Stimulated activated CD8-positive, alpha-beta memory T cell treated with anti-CD3 and anti-CD28 coated beads, Interleukin-2, amount 100 ng/mL, for 1 hour (primary cell): ENCODE measurements at places on chromosomes 1 and 21.
A peak's percentile ranks its signal among the peaks of the same experiment; 100 is the strongest.

GRCh38 chr1:75954586-75954985 lies 22.4 kb upstream of the ASB17 start:
- no peak for DNase-seq

GRCh38 chr1:15899266-15899665 lies 51.8 kb downstream of the SPEN start:
- no peak for DNase-seq

- no peak for DNase-seq
These were observed 1.6 kb downstream of the CCDC27 start for GRCh38 chr1:3753656-3754454.

GRCh38 chr1:53558739-53559315 lies 99.6 kb downstream of the DMRTB1 start:
- no peak for DNase-seq

GRCh38 chr1:181181792-181182585 lies 93.5 kb downstream of the IER5 start:
- no peak for DNase-seq

GRCh38 chr1:109185990-109186732 lies 27.6 kb upstream of the SARS1 start:
- DNase-seq: no peak

GRCh38 chr1:246602194-246602593 lies 35.9 kb downstream of the CNST start:
- DNase-seq: no peak

- no peak for DNase-seq
These were observed 34.6 kb downstream of the STXBP3 start for GRCh38 chr1:108780937-108781574.

DNA sequence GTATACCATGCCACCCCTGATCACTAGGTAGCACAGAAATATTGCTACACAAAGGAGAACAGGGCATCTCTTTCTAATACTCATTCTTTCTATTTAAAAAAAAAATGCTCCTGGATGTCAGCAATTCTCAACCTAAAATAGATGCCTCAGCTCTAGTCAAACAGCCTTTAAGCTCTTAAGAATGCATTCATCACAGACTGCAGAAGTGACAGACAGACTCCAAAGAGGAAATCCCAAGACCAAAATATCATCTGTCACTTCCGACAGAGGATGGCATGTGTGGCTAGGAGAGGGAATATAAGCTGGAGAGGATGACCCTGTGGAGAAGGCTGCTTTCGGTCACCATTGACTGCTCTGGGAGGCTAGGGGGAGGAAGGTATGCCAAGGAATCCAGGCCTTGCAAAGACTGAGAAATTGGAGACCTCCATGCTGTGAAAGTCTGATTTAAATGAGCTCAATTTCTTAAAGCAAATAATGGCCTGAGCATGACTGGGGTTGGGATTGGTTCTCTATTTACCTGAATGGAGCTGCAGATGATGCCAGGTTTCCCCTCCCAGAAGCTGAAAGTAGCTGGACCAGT lies 277.4 kb downstream of the BRINP2 start:
- no peak for DNase-seq

DNA sequence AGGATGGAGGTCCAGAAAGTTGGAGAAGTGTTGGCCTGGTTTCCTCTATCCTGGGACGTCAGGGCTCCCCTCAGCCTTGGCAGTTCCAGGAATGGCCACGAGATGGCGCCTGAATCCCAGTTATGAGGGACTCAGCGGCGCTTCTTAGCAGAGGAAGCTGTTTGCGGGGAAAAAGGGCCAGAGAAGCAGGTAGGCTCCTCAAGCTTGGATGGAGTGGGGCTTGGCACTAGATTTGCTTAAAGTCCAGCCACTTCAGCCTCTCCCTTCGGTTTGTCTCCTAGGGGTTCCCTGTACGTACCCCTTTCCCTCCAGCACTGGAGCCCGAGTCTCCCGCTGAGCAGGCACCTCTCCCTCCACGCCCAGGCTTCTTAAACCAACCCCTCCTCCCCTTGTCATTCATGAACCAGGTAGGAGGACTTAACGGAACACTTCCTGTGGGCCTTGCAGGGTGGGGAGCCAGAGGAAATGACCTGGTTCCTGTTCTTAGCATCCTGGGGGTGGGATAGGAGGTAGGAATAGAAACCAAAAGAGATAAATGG lies 32.0 kb upstream of the TENT5B start:
- DNase-seq: peak; percentile 81
